Sciatic nerve (tissue), 2 donors: ENCODE measurements at places on chromosomes 1 and 21.

DNA sequence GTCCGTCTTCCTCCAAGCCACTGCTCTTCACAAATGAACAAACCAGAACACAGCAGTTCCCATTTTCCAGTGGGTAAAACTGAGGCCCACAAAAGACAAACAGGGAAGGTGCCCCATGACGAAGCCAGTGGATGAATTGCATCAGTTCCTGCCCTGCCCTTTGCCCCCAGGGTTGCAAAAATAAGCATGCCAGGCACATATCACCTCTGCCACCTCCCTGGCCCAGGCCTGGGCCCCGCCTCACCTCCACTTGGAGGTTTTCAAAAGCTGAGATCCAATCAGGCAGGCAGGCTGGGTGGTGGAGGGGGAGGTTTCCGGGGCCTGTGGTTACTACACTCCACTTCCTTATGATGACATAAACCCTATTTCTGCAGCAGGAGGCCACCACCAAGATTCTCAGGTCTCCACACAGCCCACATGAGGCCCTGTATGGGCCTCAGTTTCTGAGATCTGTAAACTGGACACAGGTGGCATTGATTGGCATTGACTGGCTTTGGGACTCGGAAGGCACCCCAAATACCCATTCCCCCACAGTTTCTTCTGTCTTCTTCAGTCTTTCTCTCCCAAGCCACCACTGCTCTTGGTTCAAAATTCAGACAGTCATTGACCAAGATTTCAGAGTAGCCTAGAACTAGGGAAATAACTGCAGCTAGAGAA, 4.1 kb downstream of the KIF21B start:
- no peak for DNase-seq

GRCh38 chr1:59570524-59570923, 244.2 kb upstream of the HOOK1 start:
- no peak for DNase-seq

GRCh38 chr1:43930168-43930948, 3.2 kb upstream of the ARTN start:
- DNase-seq: no peak

GRCh38 chr21:32099812-32100416, 178.9 kb downstream of the MIS18A start:
- no peak for DNase-seq

DNA sequence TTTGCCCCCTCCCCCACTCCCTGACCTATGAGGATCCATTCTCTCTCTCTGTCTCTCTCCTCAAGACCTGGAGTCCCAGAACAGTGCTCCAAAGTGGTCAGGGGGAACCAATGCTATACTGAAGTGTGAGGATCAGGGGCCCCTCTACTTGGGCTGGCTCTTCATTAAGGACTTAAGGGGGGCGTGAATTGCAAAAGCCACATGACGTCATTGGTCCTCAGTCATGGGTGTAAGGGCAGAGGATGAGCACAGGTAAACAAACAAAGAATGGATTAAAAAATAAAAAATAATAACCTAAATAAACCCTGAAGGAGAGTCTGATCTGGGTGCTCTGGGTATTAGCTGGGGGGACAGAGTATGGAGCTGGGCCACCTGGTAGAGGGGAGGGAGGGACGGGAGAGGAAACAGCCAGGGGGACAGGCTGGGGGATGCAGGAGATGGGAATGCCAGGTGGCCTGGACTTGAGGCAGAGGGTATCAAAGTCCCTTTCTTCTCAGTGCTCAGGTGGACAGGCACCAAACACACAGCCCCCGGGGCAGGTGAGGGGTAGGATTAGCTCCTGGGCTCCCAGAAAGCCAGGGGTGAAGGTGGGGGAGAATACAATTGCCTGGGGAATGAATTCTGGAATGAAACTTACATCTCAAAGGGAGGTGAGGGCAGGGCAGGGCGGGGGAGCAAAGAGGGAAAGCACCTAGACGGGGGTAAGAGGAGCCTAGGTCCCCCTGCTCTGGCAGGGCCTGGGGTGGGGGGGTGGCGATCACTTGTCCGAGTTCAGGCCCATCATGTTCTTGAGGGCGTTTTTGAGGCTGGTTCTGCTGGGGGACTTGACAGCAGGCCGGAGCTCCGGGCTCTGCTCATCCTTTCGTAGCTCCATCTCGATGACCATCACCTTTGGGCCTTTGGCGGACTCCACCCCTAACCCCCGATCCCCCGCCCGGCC, 4.6 kb downstream of the MPZ start:
- no peak for DNase-seq

- no peak for DNase-seq
Observed at GRCh38 chr21:32048353-32048752, 175.5 kb downstream of the HUNK start.

DNA sequence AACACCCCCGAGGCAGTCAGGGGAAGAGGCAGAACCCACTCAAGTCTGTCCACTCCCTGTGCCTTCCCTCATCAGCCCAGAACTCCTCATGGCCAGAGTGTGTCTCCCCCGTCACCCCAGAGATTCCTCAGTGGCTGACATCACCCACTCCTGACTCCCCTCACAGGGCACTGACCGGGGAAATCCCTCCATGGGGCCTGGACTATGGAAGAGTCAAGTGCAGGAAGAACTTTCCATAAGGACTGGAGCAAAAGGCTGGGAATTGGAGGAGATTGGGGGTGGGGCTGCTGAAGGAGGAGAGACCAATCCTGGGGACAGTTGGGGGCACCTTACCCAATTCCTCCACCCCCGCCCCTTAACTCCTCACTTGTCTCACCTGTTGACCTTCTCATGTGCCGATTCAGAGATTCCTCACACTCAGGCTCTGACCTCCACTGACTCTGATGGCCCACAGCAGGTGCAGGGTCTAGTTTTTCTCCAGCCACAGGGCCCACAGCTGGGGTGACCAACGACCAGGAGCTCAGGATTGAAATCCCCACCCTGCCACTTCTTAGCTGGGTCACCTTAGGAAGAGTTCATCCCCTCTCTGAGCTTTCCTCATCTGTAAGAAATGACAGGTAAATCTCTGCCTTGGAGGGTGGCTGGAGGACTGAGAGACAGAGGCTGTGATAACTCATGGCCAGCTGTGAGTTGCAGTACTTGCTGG, 481 bp upstream of the EXTL1 start:
- no peak for DNase-seq

- no peak for DNase-seq
Observed at GRCh38 chr1:204673909-204674649, 11.5 kb downstream of the LRRN2 start.

DNA sequence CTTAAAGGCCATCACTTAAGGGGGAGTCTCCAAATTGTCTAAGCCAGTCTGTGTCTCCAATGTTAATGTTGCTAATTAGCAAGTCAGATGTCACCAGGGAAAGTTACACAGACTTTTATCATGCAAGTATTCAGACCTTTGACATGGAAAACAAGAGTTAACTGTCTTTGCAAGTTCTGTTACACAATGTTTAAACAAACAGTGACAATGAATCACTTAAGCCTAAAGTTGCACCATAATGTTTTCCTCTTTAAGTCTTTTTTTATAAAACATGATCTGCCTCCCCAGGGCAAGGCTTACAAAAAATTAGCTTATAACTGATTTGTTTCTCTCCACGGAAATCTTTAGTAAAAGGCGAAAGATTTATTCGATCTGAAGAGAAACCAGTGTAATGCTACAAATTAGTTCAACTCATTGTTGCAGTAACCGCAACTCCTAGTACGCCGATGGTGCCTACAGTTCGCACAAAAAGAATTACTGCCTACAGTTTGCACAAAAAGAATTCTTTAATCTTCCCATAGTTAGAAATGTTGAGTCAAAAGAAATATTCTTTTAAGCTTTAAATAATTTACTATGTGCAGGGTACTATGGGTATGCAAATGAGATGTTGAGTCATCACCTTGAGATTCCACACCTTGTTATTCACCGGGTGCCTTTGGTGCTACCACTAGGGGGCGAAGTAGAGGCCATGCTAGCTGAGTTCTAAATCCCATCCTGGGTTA, 45.3 kb downstream of the HHAT start:
- peak; percentile 72 for DNase-seq

GRCh38 chr1:13514821-13515220, 1.0 kb upstream of the LRRC38 start:
- DNase-seq: no peak

GRCh38 chr1:186297439-186298045, 77.5 kb downstream of the TPR start:
- no peak for DNase-seq

- no peak for DNase-seq
Observed at GRCh38 chr1:164560556-164560955, 1.6 kb downstream of the PBX1 start.

DNA sequence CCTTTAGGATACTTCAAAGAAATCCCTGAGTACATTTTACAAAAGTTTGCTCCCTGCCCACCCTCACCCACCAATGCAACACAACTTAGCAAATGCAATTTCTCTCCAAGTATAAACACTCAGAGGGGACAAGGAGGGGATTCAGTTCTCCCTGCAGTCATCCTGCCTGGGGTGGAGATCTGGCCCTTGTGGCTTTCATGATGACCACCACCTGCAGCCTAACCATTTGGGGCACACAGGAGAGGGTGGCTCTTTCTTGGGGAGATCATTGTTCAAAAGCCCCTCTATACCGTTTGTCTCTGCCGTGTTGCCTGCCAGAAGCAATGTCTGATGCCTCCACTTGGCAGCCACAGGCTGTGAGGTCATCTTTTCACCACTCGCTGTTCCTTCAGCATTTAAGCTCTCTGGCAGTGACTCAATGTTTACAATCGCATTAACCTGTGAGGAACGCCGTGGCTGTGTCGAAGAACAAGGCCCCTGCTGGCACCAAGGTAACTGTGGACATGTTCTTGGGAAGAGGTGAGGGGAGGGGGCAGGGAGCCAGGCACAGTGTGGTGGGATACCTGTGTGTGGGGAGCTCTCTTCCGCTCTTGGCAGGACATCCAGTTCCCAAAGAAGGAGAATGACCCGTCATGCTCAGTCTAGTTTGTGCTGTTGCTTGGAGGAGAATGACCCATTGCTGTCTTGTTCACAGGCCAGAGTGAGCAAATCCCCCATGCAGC, 103.9 kb upstream of the DUSP10 start:
- no peak for DNase-seq

DNA sequence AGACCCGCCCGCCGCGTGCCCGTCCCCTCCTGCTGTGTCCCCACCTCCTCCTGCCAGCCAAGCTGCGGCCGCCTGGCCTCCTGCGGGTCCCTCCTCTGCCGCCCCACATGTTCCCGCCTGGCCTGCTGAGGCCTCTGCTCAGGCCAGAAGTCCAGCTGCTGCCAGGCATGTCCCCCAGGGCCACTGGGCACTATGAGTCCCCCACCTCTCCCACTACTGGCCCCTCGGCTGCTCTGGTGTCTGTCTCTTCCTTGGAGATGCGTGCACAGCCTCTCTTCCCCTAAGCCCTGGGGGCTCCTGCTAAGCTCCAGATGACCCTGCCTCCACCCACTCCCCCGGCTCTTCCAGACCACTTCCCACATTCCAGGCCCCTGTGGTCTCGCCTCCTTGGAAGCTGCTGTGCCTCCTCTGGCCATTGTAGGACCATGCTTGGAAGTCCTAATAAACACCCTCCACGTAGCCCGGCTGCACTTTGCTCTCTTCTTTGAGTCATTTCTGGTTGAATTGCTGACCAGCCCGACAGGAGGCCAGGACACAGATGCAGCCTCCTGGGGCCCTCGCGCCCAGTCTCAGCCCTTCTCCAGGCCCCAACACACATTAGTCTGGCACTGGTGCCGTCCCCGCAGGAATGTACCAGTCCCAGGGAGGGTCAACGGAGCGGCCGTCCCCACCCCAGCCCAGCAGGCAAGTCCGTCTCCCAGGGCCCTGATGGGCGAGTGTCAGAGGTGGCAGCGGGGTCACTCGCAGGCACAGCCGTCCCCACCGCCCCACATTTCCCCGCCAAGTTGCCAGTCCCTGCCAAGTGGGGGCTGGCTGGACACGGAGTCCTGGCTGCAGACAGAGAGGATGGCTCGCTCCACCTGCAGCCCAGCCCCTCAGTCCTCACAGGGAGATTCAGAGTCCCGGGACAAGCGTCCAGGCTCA, 1.1 kb downstream of the KRTAP10-12 start:
- peak; percentile 52 for DNase-seq

- no peak for DNase-seq
Observed at GRCh38 chr1:65368403-65368802, 52.1 kb upstream of the LEPR start.

GRCh38 chr21:46675595-46676280, 40.3 kb downstream of the PRMT2 start:
- DNase-seq: no peak

DNA sequence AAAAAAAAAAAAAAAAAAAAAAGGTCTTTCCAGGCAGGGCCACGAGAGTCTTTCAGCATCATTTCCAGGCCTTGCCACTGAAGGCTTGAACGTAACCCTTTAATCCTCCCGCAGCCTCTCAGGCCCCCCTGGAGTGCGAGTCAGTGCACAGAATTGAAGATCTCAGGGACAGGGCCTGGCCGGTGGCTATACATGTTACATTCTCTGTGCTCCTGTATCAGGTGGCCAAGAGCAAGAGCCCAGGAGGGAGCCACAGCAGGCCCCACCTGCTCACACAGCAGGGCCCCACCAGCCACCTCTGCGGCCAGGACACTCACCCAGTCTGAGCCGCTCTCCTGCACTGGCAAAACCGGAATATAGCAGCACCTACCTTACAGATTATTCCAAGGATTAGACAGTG, 34.1 kb upstream of the SLC25A33 start:
- DNase-seq: no peak

DNA sequence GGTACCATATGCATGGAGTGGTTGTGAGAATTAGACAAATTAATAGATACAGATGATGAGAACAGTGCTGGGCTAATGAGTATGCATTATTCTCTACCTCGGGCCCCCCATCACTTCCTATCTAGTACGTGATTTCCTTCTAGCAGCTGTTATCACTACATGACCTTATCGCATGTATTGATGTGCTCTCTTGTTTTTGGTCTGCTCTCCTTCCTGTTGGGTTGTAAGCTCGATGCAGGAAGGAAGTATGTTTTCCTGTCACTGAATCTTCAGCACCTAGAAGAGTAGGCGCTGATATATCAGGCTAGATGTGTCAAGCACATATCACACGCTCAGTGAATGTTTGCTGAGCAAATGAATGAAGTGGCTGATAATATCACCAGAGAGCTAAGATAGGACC, 43.9 kb upstream of the IFNAR2 start:
- DNase-seq: no peak

DNA sequence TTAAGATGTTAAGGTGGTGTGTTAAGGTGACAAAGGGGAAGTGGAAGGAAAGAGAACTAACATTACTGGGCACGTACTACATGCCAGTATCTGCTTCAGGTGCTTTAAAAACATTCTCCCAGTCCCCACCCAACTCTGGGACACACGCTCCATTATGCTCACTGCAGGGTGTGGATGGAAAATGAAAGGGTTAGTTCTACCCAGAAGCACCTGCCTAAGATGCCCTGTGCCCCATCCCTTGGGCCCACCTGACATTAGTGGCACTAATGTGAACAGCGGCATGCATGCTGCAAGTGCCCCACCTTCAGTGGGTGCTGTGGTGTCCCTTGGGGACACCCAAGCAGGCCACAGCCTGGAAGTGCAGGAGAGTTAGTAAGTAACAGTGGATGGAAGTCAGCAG, 82.9 kb upstream of the CXADR start:
- no peak for DNase-seq
